ENCODE measurements at places on chromosomes 11 and 22.
A peak's percentile ranks its signal among the peaks of the same experiment; 100 is the strongest.

GRCh38 chr11:70089631-70090030 is 11.5 kb downstream of the ANO1 start:
- no peak for DNase-seq

GRCh38 chr11:122981388-122982264 is at the start of gene BSX:
TSS of gene BSX (minus strand) at chr11:122981834. CDS start at chr11:122981671, 163 bp downstream.
- peak; percentile 51 for DNase-seq

GRCh38 chr22:31230155-31230870 is 18.2 kb downstream of the LIMK2 start:
- DNase-seq: no peak

GRCh38 chr22:16956290-16956689 is 51.7 kb downstream of the GAB4 start:
- no peak for DNase-seq

DNA sequence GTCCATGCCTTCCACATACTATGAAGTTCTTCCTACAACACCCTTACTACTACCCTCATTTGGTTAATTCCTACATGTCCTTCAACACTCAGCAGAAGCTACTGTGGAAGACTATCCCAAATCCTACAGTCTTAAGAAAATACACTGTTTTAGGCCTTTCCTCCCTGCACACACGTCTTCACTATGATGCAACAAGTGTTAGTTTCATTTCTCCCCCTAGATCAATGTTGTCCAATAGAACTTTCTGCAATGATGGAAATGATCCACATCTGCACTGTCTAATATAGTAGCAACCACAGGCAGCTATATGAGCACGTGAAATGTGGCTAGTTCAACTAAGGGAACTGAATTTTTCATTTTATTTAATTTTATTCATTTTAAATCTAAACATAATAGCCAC is 46.7 kb upstream of the CCDC34 start:
- DNase-seq: no peak

GRCh38 chr11:107666911-107667613 is 44.8 kb downstream of the SLN start:
- no peak for DNase-seq
